AG04449 (cell line): ENCODE measurements at places on chromosomes 1 and 21.

- DNase-seq: no peak
Measured at GRCh38 chr1:227428803-227429202, 110.5 kb upstream of the CDC42BPA start.

DNA sequence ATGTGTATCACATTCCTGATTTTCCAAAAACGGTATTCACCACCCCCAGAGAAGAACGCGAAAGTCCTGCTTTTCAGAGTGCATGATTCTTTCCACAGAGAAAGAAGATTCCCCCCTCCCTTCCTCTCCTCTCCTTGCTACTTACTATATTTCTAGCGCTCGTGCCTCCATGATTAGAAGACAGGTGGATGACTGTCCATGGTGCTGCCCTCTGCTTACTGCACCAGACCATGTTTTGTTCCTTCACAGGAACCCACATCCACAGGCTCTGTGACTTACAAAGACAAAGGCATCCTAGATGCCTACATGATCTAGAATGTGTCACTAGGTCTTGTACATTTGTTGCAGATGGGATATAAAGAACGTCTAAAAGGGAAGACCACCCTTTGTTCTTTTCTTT lies 49.1 kb upstream of the ZNF648 start:
- DNase-seq: no peak

GRCh38 chr1:9069326-9070100 lies at the start of gene SLC2A5:
Gene SLC2A5, minus strand, starts transcription at chr1:9069635. Its CDS starts 99 bp downstream, at chr1:9069536.
- no peak for DNase-seq

GRCh38 chr1:8938232-8938999 lies 7.3 kb upstream of the CA6 start:
- DNase-seq: no peak

- no peak for DNase-seq
Measured at GRCh38 chr21:45158491-45159423, 84.4 kb downstream of the ADARB1 start.
